ENCODE measurements at places on chromosomes 2 and 18.
A peak's percentile ranks its signal among the peaks of the same experiment; 100 is the strongest.

- DNase-seq: peak; percentile 44
Measured at GRCh38 chr2:160427629-160428404, 65.8 kb downstream of the RBMS1 start.

GRCh38 chr2:189772212-189772611, 9.6 kb upstream of the OSGEPL1 start:
- DNase-seq: no peak

GRCh38 chr18:25827961-25828561, 262.4 kb downstream of the SS18 start:
- DNase-seq: no peak

DNA sequence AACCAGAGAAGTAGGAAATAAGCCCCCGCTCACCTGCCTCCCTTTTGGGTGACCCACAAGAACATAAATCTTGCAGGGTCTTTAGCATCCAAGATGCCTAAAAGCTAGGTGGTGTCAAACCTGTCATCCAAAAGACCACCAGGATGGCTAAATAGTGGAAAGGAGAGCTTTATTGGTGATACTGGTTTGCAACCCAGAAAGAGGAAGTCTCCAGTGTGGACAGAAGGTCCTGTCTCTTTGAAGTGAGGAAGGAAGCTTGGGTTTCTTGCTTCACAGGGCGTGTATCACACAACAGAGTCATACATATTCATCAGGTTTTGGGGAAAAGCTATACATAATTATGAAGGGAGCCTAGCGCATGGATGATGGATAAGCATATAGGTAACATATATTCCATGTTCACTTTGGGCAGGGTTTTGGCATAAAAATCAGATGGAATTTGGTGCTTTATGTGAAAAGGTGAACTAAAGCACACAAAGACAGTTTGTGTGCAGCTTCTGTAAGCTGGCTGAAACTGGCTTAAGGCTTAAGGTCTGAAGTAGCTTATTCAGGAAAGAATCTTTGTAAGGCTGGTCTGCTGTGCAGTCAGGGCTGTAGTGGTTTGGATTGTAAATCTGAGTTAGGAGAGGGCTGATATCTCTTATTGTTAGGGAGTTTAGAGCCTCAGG, 102.2 kb upstream of the MSH2 start:
- DNase-seq: no peak

GRCh38 chr18:22214731-22215528, 45.5 kb downstream of the GATA6 start:
- DNase-seq: no peak

GRCh38 chr2:13986119-13986720, 646.3 kb upstream of the LRATD1 start:
- DNase-seq: no peak

DNA sequence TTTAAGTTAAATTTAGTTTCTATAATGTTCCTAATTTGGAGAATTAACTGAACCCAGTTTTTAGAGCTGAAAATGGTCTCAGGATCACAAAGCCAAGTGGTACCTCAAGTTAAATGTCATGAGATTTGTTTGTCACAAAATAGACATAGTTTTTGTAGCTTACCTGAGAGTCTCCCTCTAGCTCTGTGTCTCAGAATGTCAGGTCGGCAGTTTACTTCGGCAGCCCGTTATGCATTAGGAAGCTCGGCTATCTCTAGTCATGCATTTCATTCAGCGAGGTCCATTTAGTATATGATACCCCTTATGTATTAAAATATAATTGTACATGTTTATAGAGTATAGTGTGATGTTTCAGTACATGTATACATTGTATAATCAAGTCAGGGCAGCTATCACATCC, 155.6 kb downstream of the EML6 start:
- DNase-seq: no peak

GRCh38 chr18:46320297-46320696, 216.1 kb downstream of the HAUS1 start:
- no peak for DNase-seq

DNA sequence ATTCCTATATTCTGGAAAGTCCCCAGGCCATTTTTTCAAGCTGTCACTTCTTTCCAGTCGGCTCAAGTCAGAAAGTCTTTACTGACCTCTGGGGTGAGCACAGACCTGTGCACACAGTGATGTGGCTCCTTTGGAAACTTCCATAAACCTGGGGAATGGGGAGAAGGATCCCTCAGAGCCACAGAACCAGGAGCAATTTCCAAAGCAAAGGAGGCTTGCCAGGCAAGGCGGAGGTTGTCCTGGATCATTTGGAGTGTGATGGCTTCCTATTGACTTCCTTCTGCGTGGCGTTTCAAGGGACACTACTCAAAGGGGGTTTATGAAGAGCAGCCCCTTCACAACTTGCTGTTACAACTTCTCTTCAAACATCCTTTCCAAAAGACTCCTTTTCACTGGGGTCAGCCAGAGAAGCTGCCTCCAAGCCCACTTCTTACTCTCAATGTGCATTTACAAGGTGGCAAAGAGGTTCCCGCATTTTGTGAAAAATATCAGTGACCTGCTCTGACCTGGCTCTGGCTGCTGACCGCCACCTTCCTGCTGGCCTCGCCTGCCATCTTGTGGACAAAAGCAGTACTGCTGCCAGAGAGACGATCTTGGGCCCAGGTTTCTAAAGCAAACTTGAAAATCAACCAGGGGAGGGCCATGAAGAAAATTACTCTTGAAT, 18.2 kb upstream of the TMEM247 start:
- peak; percentile 73 for DNase-seq

DNA sequence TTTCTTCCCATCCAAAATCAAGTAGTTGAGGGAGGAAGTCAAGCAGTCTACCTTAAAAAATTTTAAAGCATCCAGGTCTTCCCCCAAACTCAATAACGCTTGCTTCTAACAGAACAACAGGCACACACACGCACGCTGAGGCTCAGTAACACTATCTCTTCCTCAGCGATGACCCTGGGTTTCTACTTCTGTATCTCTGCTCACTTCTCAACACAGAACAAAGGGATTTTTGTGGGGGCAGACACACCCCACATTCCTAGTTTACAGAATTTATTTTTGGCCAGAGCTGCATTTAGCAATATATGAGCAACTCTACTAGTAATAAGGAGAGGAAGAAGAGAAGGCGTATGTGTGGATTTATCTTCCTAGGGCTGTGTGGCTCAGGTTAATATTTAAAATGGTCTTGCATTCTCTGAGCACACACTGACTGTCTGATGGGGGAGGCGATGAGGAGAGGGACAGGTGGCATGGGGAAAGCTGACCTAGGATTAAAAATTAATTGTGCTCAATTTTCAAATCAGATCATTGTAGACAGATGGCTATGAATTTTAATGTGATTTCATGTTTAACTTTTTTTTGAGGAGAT, 71.3 kb upstream of the PPM1B start:
- no peak for DNase-seq

GRCh38 chr2:134674687-134675086, 44.1 kb downstream of the TMEM163 start:
- no peak for DNase-seq

DNA sequence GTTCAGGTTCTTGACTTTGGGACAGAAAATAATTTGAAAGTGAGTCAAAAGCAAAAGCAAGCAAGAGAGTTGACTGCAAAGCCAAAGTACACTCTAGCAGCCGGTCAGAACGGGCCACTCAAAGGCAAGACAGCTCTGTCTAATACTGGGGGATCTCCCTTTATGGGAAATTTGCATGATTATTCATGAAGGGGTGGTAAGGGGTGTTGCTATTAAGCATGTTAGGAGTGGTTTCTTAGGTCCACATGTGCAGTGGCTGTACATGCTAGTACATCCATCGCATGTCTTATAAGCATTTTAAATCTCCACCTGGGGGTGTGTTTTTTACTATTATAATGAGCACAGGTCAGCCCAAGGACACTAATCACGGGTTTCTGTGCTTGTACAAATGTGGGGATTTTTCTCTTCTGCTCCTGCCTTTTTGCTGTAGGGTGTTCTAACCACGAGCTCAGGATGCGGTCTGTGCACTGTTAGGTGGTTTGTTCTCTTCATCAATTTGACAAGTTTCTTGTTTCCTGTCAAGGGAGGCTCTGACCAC, 60.2 kb upstream of the SPP2 start:
- DNase-seq: peak; percentile 66

DNA sequence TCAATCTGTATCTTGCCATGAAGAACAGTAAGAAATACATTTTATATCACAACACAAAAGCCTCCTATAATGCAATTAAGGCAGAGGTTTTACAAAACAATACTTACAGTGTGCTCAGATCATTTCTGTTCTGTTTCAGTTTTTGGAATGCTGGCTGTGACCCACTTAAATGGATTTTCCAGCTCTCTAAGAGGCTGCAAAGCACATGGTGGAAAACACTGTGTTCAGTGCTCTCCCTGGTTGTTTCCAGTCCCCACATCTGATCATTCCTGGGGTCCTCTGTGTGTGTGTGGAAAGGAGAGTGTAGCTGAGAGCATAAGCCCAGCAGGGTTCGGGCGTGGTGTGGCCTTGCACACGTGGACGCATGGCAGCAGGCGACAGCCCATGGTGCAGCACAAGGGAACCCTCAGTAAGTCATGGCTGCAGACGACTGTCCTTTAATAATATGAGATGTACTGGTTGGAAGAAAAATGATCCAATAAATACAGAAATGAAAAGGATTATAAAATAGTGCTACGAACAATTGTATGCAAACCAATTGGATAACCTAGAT, 95.6 kb downstream of the FAM210A start:
- DNase-seq: no peak

- DNase-seq: no peak
Measured at GRCh38 chr2:65498396-65498795, 66.0 kb upstream of the SPRED2 start.

DNA sequence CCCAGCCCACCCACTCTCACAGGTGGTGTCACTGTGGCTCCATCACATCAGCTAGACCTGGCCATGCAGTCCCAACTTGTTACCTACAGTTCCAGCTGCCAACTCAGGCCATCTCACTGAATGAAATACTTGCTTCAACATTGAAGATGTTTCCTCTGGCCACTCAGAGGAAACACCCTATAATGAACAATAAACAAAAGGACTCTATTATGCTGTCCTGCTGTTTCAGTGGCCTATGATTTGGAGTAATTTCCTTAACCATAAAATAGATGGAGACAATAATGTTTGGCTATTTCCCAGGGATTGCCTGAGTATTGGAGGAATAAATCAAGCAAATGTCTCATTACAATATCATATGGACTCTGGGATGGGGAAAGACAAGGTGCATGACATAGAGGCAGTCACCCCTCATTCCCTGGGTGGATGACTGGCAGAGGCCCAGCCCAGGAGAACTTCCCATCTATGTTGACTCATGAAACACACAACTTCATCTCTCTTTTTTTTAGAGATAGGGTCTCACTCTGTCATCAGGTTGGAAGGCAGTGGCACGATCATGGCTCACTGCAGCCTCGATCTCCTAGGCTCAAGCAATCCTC, 134.4 kb downstream of the TGIF1 start:
- DNase-seq: no peak
